ENCODE measurements at places on chromosomes 13 and 19.

DNA sequence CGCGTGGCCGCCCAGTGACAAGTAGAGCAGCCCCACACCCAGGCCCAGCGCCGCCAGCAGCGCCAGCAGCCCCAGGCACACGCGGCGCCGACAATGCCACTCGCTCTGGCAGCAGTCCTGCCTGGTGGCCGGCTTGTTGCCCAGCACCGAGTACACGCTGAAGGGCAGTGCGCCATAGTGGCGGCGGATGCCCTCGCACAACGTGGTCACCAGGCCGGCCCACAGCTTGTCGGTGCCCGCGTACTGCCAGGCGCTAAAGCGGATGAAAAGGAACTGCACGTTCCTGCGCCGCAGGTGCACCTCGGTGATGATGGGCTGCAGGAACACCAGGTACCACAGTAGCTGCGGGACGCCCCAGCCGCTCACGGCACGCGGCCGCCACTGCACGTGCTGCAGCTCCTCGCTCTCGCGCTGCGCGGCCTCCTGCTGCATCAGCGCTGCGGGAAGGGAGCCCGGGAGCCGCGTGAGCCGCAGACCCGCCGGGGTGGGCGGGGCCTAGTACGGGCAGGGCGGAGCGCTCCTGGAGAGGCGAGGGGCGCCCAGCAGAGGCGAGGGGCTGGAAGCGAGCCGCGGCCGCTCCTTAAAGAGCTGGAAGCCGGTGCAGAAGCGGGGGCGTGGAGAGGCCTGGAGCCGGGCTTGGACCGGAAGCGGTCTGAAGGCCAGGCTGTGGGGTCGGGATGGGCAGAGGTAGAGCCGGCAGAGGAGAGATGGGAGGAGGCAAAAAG, 7.3 kb downstream of the NKPD1 start:
- DNase-seq: no peak

- DNase-seq: no peak
Observed at GRCh38 chr13:106140476-106140875, 395.0 kb downstream of the EFNB2 start.

- no peak for DNase-seq
Observed at GRCh38 chr13:31437975-31438374, 238.2 kb downstream of the B3GLCT start.

- no peak for DNase-seq
Observed at GRCh38 chr13:20901668-20902437, 693 bp downstream of the XPO4 start.

DNA sequence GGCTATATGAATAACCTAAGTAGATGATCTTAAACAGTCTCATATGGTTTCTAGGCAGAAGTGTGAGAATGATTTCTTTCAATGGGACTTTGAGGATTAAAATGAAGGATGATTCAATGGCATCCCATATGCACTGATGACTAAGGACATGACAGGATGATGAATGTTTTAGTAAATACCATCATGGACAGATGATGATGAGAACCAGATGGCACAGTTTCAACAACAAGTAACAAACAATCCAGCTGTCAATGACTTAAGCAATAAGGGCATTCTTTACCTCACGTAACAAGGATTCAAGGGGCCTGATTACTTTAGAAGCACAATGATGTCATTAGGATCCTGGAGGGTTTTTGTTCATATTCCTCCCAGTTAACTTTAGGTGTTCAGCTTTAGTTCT, 2678.4 kb downstream of the PCDH9 start:
- no peak for DNase-seq

GRCh38 chr13:30744056-30744680, 8.8 kb downstream of the ALOX5AP start:
- DNase-seq: peak; percentile 82

GRCh38 chr19:10271543-10272086, 695 bp downstream of the ICAM1 start:
- no peak for DNase-seq

DNA sequence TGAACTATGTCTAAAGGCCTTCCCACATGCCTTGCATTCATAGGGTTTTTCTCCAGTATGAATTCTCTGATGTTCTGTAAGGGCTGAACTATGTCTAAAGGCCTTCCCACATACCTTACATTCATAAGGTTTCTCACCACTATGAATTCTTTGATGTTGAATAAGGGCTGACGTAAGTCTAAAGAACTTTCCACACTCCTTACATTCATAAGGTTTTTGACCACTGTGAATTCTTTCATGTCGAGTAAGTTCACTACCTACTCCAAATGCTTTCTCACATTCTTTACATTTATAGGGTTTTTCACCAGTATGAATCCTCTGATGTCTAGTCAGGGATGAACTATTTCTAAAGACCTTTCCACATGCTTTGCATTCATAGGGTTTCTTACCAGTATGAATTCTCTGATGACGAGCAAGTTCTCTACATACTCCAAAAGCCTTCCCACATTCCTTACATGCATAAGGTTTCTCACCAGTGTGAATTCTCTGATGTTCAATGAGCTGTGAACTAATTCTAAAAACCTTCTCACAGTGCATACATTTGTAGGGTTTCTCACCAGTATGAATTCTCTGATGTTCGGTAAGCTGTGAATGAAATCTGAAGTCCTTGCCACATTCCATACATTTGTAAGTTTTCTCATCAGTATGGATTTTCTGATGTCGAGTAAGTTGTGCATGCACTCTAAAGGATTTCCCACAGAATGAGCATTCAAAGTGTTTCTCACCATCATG, 19.1 kb upstream of the ZNF260 start:
- DNase-seq: no peak

All from GM18507 (cell line).